Activated naive CD4-positive, alpha-beta T cell treated with anti-CD3 and anti-CD28 coated beads for 36 hours (primary cell): ENCODE measurements at places on chromosomes 5 and 9.

GRCh38 chr9:16417161-16417560 is 453.3 kb downstream of the BNC2 start:
- DNase-seq = no peak

DNA sequence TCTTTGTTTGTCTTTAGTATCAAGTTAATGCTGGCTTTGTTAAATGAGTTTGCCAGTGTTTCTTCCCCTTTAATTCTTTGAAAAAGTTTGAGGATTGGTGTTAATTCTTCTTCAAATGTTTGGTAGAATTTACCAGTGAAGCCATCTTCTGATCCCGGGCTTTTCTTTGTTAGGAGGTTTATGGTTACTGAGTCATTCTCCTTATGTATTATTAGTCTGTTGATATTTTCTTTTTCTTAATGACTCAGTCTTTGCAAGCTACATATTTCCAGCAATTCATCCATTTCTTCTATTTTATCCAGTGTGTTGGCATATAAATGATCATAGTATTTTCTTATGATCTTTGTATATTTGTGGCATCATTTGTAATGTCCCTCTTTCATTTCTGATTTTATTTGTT is 74.5 kb upstream of the SPINK5 start:
- DNase-seq = no peak

- DNase-seq = no peak
Measured at GRCh38 chr9:123586275-123586674, 230.3 kb downstream of the CRB2 start.

- DNase-seq = no peak
Measured at GRCh38 chr9:27771803-27772545, 198.7 kb upstream of the C9orf72 start.

GRCh38 chr5:11814373-11814772 is 89.9 kb downstream of the CTNND2 start:
- DNase-seq = no peak
